ENCODE measurements at places on chromosomes 2 and 18. TPM values are rescaled to one million over a fixed set of nuclear protein-coding genes. Genes with fewer than 3 reads are reported as not detected.

Gene IL36RN
- 1.0 TPM for total RNA-seq

Gene ASPRV1
- 0.30 TPM for total RNA-seq

GRCh38 chr2:24909555-24910177, 10.4 kb downstream of the ADCY3 start:
- no peak for DNase-seq

DNA sequence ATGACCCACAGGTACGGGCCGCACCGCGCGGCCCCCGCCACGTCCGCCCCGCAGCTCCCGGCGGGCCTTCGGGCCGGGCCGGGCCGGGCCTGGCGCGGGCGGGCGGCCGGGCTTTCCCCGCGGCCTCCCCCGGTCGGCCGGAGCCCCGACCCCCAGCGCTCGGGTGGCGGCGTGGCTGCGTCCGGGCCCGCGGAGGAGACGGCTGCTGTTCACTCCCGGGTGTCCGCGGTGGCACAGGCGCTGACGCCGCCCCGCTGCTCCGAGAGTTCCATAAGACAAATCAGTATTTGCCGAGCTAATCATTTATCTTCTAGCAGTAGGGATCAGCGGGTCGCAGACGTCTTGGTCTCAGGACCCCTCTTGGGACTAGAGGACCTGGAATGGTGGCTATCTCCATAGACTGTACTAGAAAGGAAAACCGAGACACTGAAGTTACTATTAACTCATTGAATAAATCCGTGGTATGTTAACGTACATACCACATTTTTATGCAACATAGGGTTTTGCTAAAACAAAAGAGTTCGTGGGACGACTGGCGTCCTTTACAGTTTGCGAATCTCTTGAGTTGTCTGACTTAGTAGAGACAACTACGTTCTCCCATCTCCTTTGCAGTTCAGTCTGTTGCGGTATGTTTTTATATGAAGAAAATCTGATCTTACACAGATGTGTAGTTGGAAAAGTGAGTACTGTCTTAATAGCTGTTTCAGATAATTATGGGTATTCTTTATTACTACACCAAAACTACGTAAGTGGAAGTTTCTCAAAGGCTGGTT, 500 bp downstream of the LIMS1 start:
- no peak for DNase-seq

- DNase-seq: no peak
Measured at GRCh38 chr2:21263622-21264021, 139.9 kb downstream of the TDRD15 start.

- no peak for DNase-seq
Measured at GRCh38 chr2:224085811-224086210, 46.7 kb upstream of the SERPINE2 start.

- no peak for DNase-seq
Measured at GRCh38 chr18:2100694-2101213, 470.6 kb downstream of the METTL4 start.
